ENCODE measurements at places on chromosomes 5 and 9. TPM values are rescaled to one million over a fixed set of nuclear protein-coding genes. Genes with fewer than 3 reads are reported as not detected.

Gene GDF9
- 0.23 TPM for total RNA-seq

Gene MAMDC2
- total RNA-seq, result 134 TPM

Gene MARCHF11
- total RNA-seq, result not detected

Gene TRPM6
- 0.64 TPM for total RNA-seq

Gene SLC25A2
- 1.2 TPM for total RNA-seq

Gene IDNK
- 10.6 TPM for total RNA-seq

Gene RASEF
- 0.31 TPM for total RNA-seq

Gene HSPB3
- total RNA-seq, result 5.9 TPM

Gene MSMP
- total RNA-seq, result not detected

Gene ARPC5L
- 19.9 TPM for total RNA-seq

Gene SMAD5
- 45.0 TPM for total RNA-seq

Gene BAAT
- not detected for total RNA-seq

Gene PPP2R2B
- total RNA-seq, result 3.0 TPM

Gene BTF3
- total RNA-seq, result 524 TPM

Gene RIOK2
- 45.9 TPM for total RNA-seq

All from gastroesophageal sphincter (tissue), 4 donors.